ENCODE measurements at places on chromosomes 3 and 15. TPM values are rescaled to one million over a fixed set of nuclear protein-coding genes. Genes with fewer than 3 reads are reported as not detected.

UACA gene
- 1.7 TPM for total RNA-seq

GRIP2 gene
- not detected for total RNA-seq

GOLGA8R gene
- 2.0 TPM for total RNA-seq

INSYN1 gene
- not detected for total RNA-seq

PLCL2 gene
- total RNA-seq = 55.3 TPM

FANCD2OS gene
- not detected for total RNA-seq

IRAK2 gene
- total RNA-seq = 5.0 TPM

- no peak for DNase-seq
- H3K36me3 ChIP-seq = peaks cover 8% of the 10 kb centered on the region
- no peaks in the 10 kb centered on the region for H3K27me3 ChIP-seq
Observed at GRCh38 chr15:69457304-69458280, 5.0 kb downstream of the RPLP1 start.

DNA sequence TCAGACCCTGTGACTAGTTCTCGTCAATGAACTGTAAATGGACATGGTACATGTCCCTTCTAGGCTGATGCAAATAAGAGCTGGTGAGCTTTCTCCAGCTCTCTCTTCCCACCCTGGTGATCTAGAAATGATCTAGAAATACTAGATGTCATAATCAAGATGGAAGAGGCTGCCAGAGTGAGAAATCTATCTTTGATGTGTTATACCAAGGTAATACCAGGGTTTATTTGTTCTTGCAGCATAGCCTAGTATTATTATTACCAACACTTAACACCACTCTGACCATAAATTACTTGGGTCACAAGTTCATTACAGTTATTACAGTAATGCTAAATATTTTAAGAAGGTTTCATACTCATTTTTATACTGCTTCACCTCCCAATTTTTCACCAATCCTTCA is 138.4 kb upstream of the LMCD1 start:
- H3K27ac ChIP-seq = no peak overlapping the region
- no peak overlapping the region for H3K4me3 ChIP-seq
- H3K27me3 ChIP-seq = peaks cover 7% of the 10 kb centered on the region
- H3K36me3 ChIP-seq = peaks cover 4% of the 10 kb centered on the region

DNA sequence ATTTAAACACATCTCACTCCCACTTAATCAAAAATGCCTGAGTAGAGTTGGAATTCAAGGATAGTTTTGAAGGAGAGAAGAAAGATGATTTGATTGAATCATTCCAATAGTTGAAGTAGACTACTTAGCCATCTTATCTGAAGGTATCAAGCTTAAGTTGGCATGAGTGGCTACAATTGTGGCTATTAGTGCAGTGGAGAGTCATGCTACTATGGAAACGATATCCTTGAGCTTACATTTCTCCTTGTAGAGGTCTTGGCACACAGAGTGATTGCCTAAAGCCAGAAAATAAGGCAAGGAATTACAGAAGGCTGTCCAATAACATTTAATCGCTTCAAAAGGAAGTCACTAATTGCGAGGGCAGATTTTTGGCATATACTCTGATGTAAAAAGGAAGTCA is 1022.7 kb downstream of the IGSF11 start:
- H3K27ac ChIP-seq = no peak overlapping the region
- no peak overlapping the region for H3K4me3 ChIP-seq
- no peaks in the 10 kb centered on the region for H3K4me1 ChIP-seq
- H3K36me3 ChIP-seq = no peaks in the 10 kb centered on the region
- no peak for DNase-seq

- peak overlapping the region; percentile 96 for H3K27ac ChIP-seq
- H3K36me3 ChIP-seq = peaks cover 2% of the 10 kb centered on the region
- no peaks in the 10 kb centered on the region for H3K27me3 ChIP-seq
- H3K4me3 ChIP-seq = no peak overlapping the region
Observed at GRCh38 chr3:128296469-128297251, 143.4 kb downstream of the EEFSEC start.

- no peak overlapping the region for H3K4me3 ChIP-seq
- DNase-seq = no peak
- H3K27ac ChIP-seq = no peak overlapping the region
- peaks cover 6% of the 10 kb centered on the region for H3K36me3 ChIP-seq
- peaks cover 36% of the 10 kb centered on the region for H3K27me3 ChIP-seq
Observed at GRCh38 chr3:126166009-126166408, 14.4 kb downstream of the ALDH1L1 start.

GRCh38 chr3:57787867-57788623 is 31.9 kb downstream of the SLMAP start:
- DNase-seq = no peak
- no peak overlapping the region for H3K27ac ChIP-seq
- H3K36me3 ChIP-seq = no peaks in the 10 kb centered on the region
- H3K4me3 ChIP-seq = no peak overlapping the region

DNA sequence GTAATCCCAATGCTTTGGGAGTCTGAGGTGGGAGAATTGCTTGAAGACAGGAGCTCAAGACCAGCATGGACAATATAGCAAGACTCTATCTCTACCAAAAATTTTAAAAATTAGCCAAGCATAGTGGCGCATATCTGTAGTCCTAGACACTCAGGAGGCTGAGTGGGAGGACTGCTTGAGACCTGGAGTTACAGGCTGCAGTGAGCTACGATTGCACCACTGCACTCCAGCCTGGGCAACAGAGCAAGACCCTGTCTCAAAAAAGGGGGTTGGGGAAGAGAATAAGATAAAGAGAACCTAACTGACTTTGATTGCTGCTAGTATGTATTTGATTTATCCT is 755 bp downstream of the CD200R1 start:
- H3K27me3 ChIP-seq = no peaks in the 10 kb centered on the region
- H3K27ac ChIP-seq = peak overlapping the region; percentile 98
- H3K36me3 ChIP-seq = peaks cover 2% of the 10 kb centered on the region
- peak overlapping the region; percentile 99 for H3K4me3 ChIP-seq
- H3K4me1 ChIP-seq = peaks cover 67% of the 10 kb centered on the region
- no peak for DNase-seq

GRCh38 chr15:58535894-58536293 is 104.1 kb downstream of the LIPC start:
- H3K4me1 ChIP-seq = peaks cover 2% of the 10 kb centered on the region
- H3K27ac ChIP-seq = peak overlapping the region; percentile 83
- no peak for DNase-seq
- H3K36me3 ChIP-seq = no peaks in the 10 kb centered on the region
- no peak overlapping the region for H3K4me3 ChIP-seq
- H3K27me3 ChIP-seq = peaks cover 4% of the 10 kb centered on the region

Measured in T-helper 17 cell (primary cell).